Endothelial cell (in vitro differentiated cells): ENCODE measurements at places on chromosomes 11 and 22.

DNA sequence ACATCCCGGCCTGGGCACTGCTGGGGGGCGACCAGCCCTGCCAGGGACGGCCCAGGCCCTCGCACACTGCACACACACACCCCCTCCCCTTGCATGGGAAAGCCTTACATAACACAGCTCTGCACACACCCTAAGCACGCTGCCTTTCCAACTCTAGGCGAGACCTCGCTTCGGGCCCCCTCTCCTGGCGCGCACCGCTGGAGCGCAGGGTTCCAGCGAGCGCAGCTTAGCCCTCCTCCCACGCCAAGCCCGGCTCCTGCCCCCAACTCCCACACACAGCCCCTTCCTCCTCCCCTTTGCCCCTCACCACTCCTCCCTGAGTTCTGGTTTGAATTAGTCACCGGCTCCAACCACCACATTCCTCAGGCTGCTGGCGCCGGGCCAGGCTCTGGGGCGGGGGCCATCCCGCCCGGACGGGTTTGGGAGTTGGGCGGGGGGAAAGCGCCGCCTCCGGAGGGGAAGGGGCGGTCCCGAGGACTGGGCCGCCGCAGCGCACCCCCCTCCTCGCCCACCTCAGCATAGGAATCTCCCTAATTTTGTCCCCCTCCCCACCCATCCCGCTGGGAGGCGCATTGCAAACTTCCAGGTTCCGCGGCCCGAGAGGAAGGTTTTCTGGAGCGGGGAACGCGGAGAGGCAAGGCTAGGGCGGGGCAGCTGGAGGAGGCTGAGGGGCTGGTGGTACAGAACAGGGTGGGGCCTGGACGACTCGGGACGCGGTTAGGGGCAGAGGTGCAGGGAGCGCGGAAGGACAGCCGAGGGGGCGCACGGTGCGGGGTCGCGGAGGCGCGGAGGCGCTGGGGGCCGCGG is 966 bp downstream of the AHNAK start:
- DNase-seq = peak; percentile 64

DNA sequence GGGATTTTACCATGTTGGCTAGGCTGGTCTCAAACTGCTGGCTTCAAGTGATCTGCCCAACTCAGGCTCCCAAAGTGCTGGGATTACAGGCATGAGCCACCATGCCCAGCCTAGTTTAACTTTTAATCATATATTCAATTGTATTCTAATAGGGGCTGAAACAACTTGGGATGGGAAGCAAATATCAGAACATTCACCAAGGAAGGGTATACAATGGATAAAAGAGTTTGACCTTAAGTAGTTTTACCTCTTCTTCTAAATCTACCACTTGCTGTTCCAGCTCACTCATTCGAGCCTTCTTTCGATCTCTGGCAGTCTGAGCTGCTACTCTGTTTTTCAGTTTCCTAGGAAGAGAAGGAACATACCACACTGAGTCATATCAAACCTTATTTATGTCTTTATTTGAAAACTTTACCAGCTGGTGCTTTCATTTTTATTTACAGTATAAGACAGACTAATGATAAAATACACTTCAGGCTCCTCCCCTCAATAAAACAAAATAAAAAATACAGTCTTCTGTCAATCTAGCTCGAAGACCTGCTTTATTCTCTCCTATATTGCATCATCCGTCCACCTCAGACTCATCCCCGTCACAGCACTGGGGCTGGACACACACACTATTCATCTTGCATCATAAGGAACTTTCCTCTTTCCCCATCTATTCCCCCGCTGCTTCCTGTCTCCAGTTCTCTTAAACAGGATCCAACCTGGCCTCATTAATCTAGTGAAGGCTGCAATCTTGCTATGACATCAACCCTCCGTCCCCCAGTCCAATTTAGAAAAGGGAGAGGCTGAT is 1.4 kb downstream of the XBP1 start:
- DNase-seq = peak; percentile 14

GRCh38 chr11:108224366-108224765 is 1.5 kb downstream of the ATM start:
- no peak for DNase-seq

DNA sequence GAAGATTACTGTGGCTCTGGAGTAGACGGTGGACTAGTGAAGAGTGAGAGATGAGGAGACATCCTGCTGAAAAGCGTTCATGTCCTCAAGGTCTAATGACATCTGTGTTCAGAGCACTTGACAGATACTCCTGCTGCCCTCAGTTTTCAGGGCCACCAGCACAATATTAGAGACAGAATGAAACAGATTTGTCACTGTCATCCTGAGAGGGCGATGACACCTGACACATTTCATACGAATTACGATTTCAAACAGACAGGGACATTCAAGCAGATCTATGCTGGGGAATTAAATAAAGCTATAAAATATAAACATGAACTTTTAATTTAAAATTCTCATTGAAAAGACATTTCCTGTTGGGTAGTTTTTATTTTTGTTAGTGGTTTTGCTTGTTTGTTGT is 29.1 kb downstream of the SVIP start:
- no peak for DNase-seq

DNA sequence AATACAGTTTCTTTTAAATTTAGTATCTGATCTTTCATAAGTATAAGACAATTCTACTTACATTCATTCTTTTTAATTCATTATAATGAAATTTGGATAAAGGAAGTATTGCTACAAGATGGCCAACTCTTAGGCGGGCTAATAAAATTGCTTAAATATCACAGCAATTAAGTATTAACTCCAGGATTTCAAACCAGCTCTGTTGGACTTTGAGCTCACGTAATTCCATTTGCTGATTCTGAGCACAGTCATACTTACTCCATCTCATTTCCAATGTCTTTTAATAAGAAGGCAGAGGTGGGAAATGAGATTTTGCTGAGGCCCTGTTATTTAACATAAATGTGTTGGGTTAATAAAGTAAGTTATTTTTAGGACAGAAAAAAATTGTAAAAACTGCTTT is 748.1 kb downstream of the KCNA4 start:
- no peak for DNase-seq

GRCh38 chr22:17476838-17477237 is 86.5 kb upstream of the SLC25A18 start:
- DNase-seq = no peak
